ENCODE measurements at places on chromosomes 13 and 19.

- DNase-seq, result no peak
Measured at GRCh38 chr13:26219726-26220125, 2.4 kb downstream of the RNF6 start.

DNA sequence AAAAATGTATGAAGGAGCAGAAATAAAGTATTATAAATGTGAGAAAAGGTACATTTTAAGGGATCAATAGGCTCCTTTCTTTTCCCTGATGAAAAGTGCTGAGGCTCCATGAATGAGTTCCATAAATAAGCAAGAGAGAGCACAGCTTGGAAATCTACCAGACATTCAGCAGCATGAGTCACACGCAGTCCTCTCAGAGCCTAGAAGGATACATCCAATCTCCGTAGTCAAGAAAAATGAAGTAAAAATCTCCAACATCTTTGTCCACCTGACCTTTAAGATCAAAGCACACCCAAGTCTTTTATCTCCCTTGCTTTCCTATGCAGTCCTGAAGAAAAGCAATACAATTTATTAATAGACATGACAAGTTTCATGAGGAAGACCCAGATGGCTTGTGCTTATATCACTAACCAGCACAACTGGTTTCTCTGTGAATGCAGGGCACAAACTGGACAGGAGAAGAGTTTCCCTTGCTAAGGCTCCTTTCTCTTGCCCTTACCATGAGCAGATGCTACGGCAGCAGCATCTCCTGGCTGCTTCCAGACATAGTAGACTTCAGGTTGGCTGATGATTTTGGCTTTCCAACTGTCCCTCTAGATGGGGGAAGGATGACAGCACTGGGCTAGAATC lies 730.8 kb downstream of the EFNB2 start:
- no peak for DNase-seq

DNA sequence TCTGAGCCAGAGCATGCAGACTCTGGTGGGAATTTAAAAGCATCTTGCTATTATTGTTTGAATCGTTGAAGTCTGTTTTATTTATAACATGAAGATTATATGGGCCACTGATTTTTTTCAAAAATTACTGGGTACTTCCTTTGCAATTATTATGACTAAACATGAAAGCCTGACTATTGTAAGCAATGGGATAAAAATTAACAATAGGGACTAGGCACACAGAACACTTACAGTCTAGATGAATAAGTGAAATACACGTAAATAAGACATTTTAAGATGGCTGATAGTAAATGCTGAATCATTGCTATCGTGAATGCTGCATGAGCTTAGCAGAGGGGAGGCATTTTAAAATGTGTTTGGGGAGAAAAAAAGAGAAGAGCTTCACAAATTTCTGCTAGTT lies 81.0 kb upstream of the MAB21L1 start:
- DNase-seq, result no peak

GRCh38 chr19:7360393-7360984 lies 11.8 kb downstream of the ARHGEF18 start:
- no peak for DNase-seq

DNA sequence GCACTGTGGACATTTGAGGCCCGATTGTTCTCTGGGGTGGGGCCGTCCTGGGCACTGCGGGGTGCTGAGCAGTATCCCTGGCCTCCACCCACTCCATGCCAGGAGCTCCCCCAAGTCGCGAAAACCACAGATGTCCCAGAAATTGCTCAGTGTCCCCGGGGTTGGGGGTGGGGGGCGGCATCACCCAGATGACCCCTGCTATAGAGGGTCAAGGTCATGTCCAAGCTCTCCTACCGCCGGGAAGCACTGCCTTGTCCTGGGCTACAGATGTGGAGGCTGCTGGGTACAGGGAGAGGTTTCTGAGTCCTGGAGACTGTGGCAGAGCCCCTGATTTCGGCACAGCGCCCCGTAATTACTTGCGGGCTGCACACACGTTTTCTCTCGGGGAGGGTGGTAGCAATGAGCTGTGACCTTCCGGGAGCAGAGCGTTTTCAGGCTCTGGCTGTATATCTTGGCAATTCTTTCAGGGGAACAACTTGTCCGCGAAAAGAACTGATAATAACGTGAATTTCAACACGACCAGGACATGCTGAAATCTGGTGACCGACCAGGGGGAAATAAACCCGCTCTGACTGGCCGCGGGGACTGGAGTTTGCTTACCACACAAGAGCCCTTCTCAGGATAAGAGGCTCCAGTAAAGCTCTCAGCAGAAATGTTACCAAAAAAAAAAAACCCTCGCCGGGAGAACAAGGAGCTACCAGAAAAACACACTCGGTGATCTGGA lies 68.1 kb downstream of the GNG7 start:
- DNase-seq, result no peak

DNA sequence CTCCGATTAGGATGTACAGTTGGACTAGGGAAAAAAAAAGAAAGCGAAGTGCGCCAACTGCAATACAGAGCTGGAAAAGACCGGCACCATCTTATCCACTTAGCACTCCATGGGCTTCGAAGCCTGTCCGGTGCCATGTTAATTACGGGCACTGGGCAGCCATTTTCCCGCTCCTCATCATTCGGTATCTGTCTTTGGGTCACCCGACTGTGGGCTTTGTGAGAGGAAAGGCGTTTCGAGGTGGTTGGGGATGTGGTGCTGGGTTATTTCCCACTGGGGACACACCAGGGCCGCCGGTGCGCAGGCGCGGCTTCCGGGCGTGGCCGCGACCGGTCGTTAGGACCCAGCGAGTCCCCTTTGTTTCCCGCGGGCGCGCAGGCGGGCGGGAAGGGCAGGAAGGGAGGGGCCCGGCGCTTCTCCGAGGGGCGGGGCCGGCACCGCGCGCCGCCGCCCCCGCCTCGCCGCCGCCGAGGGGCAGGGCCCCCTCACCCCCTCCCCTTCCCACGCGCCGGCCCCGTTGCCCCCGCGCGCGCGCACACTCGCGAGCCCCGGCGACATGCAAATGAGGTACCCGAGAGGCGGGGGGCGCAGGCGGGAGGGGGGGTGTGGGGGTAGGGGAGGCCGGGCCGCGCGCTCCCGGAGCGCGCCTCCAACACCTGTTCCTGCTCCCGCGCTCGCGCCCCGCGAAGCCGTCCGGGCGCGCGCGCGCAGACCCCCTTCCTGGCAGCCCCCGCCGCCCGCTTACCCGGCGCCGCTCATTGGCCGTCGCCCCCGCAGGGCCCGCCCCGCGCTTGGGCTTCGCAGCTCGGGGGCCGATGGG lies at the start of gene ZNF524:
ZNF524 (plus strand) TSS at position 447 of the 820 bp plus-strand sequence. CDS start 1,825 bp downstream, outside the sequence.
- peak; percentile 91 for DNase-seq

DNA sequence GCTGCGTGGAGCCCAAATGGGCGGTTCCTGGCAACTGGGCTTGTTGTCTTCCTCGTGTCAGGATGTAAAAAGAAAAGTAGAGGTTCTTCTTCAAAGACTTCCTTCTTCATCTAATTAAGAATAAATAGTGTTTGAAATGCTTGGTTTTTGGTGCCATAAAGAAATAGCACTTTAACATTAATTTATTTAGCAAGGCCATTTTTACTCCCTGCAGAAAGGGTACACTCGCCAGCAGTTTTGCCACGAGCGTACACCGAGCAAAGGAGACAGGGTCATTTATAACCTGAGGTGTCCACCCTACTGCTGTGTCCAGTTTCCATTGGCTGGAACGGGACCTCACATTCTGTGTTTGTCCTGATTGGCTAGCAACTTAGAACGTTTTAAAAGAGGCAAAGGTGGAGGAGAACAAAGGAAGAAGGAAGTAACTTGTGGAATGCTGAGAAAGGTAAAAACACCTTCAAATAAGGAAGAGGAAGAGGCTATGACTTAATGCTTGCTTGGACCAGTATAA lies 21.8 kb upstream of the OR10H1 start:
- DNase-seq, result peak; percentile 89

DNA sequence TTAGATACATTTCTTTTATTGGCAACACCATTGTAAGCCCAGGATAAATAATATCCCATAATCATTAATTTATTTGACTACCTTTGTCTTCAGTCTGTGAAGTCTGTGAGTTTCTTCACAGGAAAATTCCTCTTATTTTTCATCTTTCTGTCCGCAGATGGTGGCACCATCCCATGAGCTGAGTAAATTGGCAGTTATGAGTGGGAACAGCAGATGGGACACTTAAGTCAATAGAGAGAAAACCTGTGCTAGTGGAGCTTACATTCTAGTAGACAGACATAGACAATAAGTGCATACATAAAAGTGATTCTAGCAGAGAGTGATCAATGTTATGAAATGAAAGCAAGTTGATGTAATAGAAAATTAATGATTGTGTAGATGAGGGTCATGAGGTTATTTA lies 638.2 kb upstream of the MIR17HG start:
- DNase-seq, result no peak

GRCh38 chr13:94303644-94304174 lies 175.8 kb downstream of the DCT start:
- DNase-seq, result no peak

DNA sequence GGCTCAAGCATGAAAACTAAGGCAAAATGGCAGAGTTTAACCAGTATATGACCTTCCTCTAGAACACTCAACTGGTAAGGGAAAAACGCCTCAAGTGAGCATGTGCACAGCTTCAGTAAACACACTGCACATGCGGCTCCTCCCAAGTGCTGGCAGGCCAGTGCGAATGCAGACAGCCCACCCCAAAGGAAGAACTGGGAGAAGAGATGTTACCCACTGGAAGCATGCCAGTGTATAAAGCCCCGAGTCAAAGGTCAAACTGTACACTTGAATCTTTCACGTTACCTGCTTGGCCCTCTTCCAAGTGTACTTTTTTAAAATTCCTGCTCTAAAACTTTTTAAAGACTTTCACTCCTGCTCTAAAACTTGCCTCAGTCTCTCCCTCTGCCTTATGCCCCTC lies 19.2 kb upstream of the RCBTB1 start:
- no peak for DNase-seq

GRCh38 chr13:57932061-57932460 lies 300.5 kb downstream of the PCDH17 start:
- no peak for DNase-seq

- no peak for DNase-seq
Measured at GRCh38 chr19:33683881-33684537, 62.3 kb downstream of the CHST8 start.

- peak; percentile 47 for DNase-seq
Measured at GRCh38 chr19:47356900-47357299, 7.8 kb downstream of the DHX34 start.

DNA sequence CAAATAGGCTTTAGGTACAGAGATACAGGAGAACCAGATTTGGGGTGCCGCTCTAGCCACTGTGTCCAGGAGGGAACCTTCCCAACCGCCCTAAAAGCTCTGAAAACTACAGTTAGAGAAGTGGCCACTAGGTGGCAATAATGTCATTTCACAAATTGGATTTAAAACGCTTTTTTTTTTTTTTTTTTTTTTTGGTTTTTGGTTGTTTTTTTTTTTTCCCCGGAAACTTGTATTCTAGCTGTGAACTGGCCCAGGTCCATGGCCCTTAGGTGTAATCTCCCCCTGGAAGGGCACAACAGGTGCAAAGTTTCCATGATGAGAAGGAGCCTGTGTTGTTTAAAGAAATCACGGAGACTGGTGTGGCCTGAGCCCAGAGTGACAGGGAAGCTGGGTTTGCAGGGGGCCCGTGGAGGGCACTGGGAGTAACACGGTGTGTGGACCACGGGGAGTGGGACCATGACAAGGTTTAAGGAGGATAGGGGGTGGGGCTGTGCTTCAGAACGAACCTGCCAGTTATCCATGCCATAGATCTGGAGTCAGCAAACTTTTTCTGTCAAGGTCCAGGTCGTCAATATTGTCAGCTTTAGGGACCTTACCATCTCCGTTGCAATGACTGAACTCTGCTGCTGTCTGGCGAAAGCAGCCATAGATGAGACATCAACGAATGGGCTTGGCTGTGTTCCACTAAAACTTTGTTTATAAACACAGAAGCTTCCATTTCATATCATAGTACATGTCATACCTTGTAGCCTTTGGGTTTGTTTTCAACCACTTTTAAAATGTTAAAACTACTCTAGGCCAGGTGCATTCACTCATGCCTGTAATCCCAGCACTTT lies 10.1 kb downstream of the OR1I1 start:
- peak; percentile 37 for DNase-seq

DNA sequence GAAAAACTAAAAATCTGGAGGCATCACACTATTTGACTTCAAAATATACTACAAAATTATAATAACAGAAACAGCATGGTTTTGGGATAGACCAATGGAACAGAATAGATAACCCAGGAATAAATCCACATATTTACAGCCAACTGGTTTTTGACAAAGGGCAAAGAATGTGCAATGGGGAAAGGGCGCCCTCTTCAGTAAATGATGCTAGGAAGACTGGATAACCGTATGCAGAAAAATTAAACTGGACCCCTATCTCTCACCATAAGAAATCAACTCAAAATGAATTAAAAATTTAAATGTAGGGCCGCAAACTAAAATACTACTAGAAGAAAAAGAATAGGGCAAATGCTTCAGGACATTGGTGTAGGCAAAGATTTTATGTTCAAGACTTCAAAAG lies 440.5 kb upstream of the SGCG start:
- no peak for DNase-seq

DNA sequence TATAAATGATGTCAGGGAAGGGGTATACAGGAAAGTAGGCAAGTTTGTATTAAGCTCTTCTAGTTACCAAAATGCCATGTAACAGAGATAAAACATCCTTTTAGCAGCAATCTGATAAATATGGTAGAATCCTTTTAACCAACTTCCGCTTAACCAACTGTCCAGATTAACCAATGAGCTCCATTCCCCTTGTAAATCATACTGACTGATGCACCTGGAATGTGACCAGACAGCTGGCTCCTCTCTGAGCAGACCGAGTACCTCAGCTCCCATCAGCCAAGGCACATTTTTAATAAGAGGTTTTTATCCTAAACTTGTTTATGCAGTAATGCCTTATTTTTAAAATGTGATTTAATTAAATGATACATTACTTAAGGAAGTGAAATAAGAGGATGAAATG lies 66.4 kb downstream of the KLF12 start:
- no peak for DNase-seq

- DNase-seq, result no peak
Measured at GRCh38 chr13:73741111-73741510, 393.1 kb downstream of the KLF12 start.

- DNase-seq, result peak; percentile 11
Measured at GRCh38 chr13:36806102-36806501, 12.9 kb upstream of the RFXAP start.

DNA sequence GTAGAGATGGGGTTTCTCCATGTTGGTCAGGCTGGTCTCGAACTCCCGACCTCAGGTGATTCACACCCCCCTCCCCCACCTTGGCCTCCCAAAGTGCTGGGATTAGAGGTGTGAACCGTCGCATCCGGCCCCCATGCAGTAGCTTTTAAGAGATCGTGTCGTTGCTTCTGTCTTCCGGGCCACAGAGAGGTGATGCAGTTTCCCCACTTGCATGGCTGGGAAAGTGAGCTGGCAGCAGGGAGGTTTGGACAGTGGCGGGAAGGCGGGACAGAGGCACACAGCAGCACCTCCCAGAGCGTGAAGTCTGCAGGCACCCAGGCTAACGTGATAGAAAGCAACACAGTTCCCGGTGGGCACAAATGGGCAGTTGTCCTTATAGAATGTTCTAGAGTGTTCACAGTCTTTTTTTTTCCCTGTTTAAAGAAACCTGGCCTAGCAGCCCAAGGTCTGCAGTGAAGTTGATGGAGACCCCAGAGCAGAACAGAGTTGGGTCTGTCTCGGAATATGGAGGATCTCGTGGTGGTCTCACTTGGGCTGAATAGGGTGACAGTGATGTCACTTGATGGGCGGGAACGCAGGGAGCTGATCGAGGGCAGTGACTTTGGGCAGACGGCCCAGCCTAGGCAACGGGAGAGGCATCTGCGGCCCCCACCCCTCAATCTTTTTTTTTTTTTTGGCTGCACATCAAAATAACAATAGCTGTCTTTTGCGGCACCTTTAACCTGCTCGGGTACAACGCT lies 4.9 kb downstream of the UHRF1 start:
- DNase-seq, result no peak

GRCh38 chr13:106548064-106548696 lies 12.7 kb upstream of the EFNB2 start:
- DNase-seq, result no peak

- DNase-seq, result no peak
Measured at GRCh38 chr13:51502153-51502651, 49.4 kb upstream of the INTS6 start.

Measured in NCI-H2029 treated with DMSO at 0.1 percent for 48 hours (cell line).